ENCODE measurements at places on chromosomes 5 and 9.

GRCh38 chr9:72476617-72477437 is 44.6 kb upstream of the TMC1 start:
- peak; percentile 71 for DNase-seq

- DNase-seq = no peak
Measured at GRCh38 chr9:85040821-85041465, 371.4 kb downstream of the NTRK2 start.

DNA sequence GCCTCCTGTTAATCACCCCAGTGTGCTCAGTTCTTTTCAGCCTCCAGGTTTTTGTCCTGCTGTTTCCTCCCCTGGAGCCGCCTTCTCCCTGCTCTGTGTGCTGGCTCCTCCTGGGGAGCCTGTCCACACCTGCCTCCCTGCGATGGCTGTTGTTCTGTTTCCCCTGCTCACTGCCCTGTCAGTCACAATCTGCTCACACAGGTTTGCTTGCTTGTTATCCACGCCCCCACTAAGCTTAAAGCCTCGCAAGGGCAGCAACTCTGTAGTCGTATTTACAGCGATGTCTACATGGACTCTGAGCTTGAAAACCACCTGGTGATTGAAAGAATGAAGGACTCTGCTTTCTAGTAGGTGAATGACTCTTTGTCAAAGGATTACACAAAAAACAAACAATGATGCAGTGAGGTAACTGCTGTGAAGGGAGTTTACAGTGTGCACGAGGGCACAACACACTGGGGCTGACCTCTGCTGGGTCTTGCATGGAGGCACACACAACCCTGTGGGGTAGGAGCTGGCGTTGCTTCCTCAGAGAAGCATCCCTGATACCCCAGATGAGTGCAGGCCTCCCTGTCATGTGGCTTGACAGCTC is 39.6 kb upstream of the TEX48 start:
- no peak for DNase-seq

DNA sequence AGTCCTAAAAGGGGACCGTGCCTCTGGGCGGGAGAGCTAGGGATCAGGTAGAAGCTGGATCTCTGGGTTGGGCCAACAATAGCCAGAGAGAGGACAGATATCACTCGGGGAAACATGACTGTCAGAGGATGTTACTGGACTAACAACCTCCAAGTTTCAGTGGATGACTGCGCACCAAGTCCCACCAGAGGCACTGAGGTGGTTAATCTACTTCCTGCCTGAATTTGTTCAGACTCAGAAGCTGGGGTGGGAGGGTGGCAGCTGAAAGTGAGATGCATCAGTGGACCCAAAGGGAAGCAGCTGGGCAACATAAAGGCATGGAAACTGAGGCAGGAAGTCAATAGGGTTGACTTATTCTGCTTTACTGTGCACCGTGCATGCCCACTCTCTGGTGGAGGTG is 130.1 kb upstream of the SLC44A1 start:
- DNase-seq = no peak

GRCh38 chr9:38339496-38339895 is 53.0 kb upstream of the ALDH1B1 start:
- peak; percentile 55 for DNase-seq

GRCh38 chr5:127370631-127371030 is 80.0 kb downstream of the MEGF10 start:
- no peak for DNase-seq

- DNase-seq = peak; percentile 54
Measured at GRCh38 chr9:33818847-33819500, 2.0 kb downstream of the UBE2R2 start.

- DNase-seq = no peak
Measured at GRCh38 chr5:115308815-115309214, 12.4 kb upstream of the CCDC112 start.

DNA sequence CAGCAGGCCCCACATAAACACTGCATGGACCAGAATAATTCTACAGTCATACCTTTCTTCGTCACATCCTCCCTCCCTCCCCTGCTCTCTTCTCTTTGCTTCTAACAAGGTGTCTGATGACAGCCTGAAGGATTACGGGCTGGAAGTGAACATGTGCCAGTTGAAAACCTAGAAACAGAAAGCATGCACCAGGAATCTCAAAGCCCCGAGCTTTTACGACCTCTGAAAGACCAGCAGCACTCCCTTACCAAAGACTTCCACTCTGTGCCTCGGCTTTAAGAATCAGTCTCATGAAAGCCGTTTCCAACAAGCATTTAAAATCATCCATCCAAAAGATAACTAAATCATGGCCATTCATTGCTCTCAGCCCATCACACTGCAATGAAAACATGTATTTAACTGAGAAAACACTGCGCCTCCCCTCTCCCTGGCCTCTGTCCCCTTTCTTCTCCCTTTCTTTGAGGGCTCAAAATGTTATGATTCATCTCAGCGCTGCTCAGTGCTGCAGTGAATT is 21.3 kb downstream of the MSX2 start:
- DNase-seq = no peak

DNA sequence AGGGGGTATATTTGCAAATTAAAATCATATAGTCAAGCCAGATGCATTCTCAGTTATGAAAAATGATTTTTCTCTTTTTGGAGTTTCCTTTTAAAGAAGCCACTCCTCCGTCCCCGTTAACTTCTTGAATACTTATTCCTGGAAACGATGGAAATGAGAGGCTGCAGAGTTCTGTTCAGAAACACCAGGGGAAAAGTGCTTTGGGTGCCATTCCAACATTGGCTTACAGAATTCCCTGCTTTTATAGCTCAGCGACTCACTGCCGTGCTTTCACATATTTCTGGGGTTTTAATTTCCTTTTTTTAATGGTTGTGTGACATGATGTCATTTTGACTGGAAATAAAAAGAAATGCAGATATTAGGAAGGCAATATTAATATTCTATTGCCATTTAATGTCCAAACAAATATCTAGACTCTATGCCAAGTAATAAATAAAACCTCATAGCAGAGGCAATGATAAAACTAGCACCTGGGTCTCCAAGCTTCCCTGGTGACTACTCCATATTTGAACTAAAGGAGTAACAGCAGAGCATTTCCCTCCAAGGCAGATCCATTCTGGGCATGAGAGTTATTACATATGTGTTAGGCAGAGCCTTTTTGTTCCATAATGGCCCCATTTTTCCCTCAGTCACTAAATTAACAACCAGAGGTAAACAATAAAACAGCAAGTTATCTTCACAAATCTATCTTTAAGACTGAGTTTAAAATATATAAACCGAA is 363.4 kb downstream of the EBF1 start:
- DNase-seq = no peak

GRCh38 chr9:79858508-79858907 is 286.7 kb downstream of the TLE4 start:
- no peak for DNase-seq

GRCh38 chr5:172713113-172713808 is 57.7 kb downstream of the DUSP1 start:
- peak; percentile 34 for DNase-seq

DNA sequence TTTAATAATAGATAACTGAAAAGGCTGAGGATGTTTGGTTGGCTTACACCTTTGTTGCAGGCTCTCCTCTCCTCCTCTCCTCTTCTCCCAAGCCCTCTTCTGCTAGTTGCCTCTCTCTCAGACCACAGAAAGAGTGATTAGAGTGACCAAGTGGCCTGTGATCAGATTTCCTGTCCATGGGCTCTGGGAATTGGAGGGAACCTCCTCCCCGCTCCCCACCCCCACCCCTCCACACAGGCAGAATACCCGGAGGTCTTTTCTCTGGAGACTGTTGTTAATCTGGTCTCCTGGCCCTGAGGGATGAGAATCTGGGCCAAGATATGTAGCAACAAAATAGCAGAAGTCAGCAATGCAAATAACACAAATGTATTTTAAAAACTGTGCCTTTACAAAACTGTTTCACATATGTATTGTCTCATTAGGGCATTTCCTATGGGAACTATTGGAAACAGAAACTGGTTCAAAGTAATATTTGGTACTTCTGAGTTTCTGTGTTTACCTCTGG is 361.3 kb downstream of the NR2F1-AS1 start:
- DNase-seq = no peak

DNA sequence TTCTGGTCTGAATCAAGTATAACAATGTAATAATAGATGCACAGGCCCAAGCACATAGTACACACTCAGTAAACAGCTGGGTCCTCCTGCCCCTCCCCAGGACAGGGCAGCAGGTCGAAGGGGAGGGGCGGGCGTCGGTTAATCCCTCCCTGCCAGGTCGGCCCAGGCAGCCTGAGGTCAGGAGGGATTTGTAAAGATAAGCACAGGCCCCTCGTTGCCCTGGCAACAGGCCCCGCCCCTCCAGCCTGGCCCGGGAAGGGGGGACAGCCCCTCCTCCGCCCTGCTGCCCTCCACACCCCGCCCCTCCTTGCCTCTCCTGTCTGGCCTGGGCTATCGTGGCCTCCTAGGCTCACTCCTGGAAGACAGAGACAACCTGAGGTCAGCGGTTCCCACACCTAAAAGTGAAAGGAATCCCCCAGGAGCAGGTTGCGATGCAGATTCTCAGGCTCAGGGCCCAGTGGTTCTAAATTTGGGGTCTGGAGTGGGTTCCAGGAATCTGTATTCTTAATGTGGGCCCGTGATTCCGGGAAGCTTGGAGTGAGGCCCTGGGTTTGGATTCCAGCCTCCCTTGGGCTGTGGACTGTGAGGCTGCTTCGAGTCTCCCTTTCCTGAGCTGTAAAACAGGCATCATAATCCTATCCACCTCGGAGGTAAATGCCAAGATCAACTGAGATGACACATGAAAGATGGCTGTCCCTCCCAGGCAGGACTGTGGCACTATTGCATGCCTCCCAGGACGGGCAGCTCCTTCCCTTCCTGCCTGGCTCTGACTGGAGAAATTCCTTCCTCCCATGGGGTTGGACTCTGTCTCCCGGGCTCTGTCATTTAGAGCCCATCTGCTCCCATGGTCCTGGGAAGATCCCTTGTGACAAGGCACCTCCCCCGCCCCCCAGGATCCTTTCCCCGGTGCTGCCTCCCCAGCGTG is 4.4 kb downstream of the CRB2 start:
- no peak for DNase-seq

- no peak for DNase-seq
Measured at GRCh38 chr5:2374703-2375102, 376.8 kb downstream of the IRX2 start.

DNA sequence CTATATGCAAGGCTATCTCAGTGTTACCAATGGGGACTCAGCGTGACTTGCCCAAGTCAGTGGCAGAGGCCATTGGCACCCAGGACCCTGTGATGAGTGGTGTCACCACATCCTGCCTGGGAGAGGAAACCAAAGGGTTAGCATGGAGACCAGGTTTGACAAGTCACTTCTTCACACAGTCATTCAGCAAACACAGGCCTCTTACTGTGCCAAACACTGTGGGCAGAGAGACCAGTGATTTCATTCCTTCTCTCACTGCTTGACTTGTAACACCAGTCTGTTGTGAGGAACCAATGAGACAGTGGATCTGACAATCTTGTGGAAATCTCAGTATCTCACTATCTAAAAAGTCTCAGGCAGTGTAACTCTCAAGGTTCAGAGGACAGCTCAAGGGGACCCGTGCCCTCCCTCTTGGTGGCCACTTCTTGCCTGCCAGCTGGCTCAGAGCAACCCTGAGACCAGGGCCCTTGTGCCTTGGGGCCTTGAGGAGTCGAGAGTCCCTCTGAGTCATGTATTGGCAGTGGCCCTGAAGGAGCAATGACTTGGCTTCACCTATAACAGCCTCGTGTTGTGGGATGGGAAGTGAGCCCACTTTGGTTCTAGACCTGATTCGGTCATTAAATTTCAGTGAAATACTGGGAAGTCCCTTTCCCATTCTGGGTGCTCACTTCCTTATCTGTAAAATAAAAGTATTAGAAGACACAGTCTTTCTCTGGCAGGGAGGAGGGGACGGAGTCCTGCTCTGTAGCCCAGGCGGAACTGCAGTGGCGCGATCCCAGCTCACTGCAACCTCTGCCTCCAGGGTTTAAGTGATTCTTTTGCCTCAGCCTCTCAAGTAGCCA is 1.6 kb downstream of the FABP6 start:
- peak; percentile 37 for DNase-seq

DNA sequence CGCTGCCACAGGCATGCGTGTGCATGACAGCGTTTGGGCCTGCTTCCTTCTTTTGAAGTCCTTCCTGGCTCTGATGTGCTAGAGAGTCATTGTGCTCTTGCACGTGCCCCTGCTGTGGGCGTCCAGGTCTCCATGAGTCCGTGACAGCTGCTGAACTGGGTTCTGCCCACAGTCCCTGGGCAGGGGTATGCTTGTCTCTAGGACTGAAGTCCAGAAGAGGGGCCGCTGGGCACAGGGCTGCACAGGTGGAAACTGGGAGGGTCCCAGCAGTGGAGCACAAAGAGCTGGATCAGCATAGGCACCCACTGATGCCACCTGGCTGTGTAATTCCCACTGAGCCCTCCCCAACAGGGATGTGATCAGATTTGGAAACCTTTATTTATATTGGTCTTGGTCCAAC is 169.4 kb downstream of the IRX2 start:
- DNase-seq = no peak

DNA sequence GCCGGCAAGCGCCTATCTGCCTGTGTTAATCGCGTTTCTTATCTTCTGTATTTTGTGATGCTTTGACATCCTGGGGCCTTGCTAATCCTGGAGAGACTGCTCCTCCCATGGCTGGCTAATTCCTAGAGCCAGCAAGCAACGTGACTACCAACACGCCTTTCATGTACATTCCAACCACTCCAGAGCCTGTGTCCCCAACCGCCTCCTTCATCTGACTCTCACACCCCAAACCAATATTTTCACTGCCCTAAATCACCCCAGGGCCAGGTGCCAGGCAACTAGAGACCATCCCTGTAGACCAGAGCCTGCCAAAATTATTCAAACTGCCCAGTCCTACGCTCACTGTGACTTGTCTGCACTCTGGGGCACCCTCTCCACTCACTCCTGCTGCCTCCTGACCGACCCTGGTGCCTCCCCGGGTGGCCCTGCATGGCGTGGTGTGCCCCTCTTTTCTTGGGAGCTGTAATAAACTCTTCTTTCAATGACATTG is 50.5 kb upstream of the COL5A1 start:
- DNase-seq = peak; percentile 49

GRCh38 chr5:131622633-131623032 is 12.4 kb downstream of the RAPGEF6 start:
- no peak for DNase-seq

DNA sequence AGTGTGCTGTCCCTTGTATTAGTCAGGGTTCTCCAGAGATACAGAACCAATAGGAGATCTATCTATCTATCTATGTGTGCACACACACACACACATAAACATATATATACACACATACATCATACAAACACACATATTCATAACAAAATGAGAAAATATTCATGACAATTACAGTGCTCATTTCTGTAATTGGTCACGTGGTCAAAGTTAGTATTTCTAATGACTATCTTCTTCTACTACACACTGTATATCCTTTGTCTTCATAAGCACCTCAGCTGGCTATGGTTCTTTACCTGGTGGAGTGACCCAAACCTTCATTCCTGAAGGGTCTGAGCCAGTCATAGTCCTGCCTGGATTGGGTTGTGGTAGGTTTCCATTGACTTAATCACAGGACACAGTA is 17.7 kb upstream of the BTF3 start:
- no peak for DNase-seq

Measured in fibroblast of skin of right biceps (primary cell).